Activated CD4-positive, CD25-positive, alpha-beta regulatory T cell treated with anti-CD3 and anti-CD28 coated beads, Interleukin-2, amount 50 U/mL, for 72 hours (primary cell): ENCODE measurements at places on chromosomes 16 and 17.

DNA sequence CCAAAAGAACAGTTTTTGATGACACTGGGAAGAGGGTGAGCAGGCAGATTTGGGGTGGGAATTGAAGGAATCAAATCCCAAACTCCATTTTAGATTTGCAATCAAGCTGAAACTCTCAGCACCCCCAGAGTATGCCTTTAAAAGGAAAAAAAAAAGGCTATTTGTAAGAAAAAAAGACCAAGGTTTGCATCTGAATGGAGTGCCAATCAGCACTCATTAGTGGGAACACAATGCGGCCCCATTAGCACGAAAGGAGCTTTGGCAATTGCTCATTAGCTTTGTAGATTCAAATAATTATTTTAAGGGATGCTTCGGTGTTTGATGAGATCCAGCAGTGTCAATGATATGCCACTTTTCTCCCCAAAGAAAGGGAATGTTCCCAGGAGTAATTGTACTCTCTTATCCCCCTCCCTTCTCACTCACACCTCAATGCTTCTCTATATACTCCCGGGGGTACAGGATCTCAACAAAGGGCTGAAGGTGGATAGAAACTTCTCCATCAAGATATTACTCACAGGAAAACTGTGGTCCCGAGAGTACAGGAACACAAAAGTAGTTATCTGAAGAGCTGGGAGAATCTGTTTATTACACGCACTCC, 32.2 kb downstream of the CHP2 start:
- no peak for DNase-seq

GRCh38 chr17:79791735-79792161, 5.1 kb downstream of the CBX8 start:
- no peak for DNase-seq

- DNase-seq: no peak
Observed at GRCh38 chr16:56561126-56561525, 3.7 kb upstream of the MT4 start.

DNA sequence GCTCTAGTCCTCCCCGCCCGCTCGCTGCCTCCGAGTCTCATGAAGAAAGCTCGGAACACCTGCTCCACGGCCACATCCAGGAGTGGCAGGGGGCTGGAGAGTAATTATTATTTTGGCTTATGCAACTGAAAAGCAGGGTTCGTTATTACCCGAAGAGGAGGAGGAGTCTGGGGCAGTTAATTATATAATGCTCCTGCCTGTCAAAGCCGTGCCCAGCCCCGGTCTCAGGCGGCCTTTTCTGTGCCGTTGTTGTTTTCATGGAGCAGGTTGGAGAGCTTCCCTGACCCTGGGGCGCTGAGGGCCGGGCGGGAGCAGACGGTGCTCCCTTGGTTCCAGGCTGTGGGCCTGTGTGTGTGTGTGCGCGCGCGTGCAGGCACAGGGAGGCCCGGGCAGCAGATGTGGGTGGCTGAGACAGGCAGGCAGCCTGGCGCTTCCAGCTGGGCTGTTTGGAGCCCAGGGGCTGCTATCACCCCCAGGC, 2.4 kb downstream of the JPH3 start:
- DNase-seq: no peak

GRCh38 chr17:80962356-80963329, 29.0 kb upstream of the CHMP6 start:
- DNase-seq: no peak

- DNase-seq: no peak
Observed at GRCh38 chr16:50235581-50235980, 30.8 kb upstream of the ADCY7 start.
